ENCODE measurements at places on chromosomes 2 and 18. TPM values are rescaled to one million over a fixed set of nuclear protein-coding genes. Genes with fewer than 3 reads are reported as not detected.

GRCh38 chr2:85783796-85784195, 30.0 kb downstream of the ATOH8 start:
- no peak for DNase-seq

GRCh38 chr18:8706791-8707555, 1.6 kb downstream of the MTCL1 start:
- no peak for DNase-seq

DNA sequence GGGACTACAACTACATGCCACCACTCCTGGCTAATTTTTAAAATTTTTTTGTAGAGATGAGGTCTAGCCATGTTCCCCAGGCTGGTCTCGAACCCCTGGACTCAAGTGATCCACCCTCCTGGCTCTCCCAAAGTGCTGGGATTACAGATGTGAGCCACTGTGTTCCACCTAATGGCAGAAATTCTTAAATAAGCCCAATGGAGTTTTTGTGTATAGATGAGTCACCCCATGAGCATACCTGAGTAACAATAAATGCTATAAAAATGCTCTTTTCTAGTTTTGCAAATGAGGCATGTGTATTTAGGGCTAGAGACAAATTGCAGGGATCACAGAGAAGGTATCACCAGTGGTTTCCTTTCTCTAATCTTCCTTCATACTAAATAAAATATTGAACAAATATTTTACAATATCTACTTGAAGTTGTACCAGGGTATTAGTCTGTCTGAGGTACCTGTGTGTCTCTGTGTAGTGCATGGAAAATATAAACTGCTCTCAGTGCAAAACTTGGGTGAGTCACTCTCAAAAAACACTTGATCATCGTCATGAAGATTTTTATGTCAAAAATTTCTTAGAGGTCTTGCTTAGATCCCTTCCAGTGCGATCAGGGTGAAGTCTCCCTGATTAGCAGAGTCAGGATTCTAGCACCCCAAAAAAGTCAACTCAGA, 337.1 kb upstream of the MMADHC start:
- no peak for DNase-seq

- no peak for DNase-seq
Measured at GRCh38 chr18:56330366-56331110, 307.9 kb downstream of the TXNL1 start.

- DNase-seq = no peak
Measured at GRCh38 chr18:79798346-79798998, 734 bp downstream of the KCNG2 start.

- no peak for DNase-seq
Measured at GRCh38 chr18:8726281-8726680, 20.9 kb downstream of the MTCL1 start.

DNA sequence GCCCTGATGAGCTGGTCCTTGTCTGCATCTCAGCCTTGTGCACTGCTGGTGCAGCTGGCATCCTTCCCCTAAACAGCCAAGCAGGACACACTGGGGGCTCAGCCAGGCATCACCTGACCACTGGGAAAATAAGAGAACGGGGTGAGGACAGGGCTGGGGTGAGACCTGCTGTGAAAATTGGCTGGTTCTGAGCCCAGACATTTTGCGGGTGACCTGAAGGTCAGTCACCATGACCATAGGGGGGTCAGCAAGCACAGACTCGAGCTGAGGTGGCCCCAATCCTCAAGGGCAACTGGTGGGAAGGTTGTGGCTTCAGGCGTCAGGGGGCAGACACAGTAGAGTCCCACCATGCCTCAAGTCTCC, 144.9 kb upstream of the TWIST2 start:
- no peak for DNase-seq

GRCh38 chr18:77037567-77037966, 95.0 kb downstream of the MBP start:
- no peak for DNase-seq

DNA sequence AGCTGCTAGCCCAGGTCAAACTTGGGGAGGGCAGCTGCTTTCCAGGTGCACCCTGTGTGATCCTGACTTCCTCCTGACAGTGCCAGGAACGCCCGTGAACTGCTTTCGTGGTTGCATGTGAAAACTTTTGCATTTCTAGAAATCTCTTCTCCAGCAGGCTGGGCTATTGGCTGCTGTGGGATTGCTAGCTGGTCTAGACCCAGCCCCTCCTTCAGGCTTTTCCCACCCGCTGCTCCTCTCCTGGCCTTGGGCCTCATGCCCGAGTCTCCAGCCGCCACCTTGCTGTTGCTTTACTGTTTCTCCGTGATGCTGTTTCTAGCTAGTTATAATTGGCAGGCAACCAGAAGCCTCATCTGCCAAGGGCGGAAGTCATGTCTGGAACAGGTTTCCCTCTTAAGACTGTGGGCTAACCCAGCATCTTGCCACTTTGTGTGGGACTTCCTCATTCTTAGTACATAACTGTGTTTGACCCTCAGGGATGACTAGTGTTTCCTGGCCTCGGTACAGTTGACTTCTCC, 27.0 kb upstream of the MGAT4A start:
- DNase-seq = peak; percentile 66

GRCh38 chr2:5377323-5377722, 314.9 kb upstream of the SOX11 start:
- no peak for DNase-seq

DNA sequence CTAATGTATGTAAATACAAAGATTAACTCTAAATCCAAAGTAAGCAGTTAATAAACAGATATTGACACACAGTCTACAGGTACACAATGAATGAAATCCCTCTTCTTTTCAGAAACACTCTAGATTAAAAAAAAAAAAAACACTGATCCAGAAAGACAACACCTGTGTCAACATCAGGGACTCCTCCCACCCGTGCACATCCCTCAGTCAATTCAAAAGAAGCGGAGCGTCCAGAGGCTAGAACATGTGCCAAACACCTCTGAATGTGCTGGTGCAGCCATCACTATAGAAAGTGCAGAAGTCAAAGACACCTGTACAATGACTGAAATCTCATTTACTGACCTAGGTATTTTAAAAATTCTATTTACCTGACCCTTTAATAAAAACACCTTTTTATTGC, 622.6 kb upstream of the ID2 start:
- no peak for DNase-seq

The PAIP2B gene
- polyA plus RNA-seq = 2.2 TPM

The KIAA2012 gene
- not detected for polyA plus RNA-seq

The IL1F10 gene
- polyA plus RNA-seq = not detected

Data from CD8-positive, alpha-beta memory T cell (primary cell).